ENCODE measurements at places on chromosomes 3 and 15. TPM values are rescaled to one million over a fixed set of nuclear protein-coding genes. Genes with fewer than 3 reads are reported as not detected.

- peaks cover 28% of the 10 kb centered on the region for H3K4me1 ChIP-seq
- no peaks in the 10 kb centered on the region for H3K27me3 ChIP-seq
- H3K36me3 ChIP-seq = no peaks in the 10 kb centered on the region
These were observed 183.8 kb upstream of the IL12A start for GRCh38 chr3:159804726-159805410.

DNA sequence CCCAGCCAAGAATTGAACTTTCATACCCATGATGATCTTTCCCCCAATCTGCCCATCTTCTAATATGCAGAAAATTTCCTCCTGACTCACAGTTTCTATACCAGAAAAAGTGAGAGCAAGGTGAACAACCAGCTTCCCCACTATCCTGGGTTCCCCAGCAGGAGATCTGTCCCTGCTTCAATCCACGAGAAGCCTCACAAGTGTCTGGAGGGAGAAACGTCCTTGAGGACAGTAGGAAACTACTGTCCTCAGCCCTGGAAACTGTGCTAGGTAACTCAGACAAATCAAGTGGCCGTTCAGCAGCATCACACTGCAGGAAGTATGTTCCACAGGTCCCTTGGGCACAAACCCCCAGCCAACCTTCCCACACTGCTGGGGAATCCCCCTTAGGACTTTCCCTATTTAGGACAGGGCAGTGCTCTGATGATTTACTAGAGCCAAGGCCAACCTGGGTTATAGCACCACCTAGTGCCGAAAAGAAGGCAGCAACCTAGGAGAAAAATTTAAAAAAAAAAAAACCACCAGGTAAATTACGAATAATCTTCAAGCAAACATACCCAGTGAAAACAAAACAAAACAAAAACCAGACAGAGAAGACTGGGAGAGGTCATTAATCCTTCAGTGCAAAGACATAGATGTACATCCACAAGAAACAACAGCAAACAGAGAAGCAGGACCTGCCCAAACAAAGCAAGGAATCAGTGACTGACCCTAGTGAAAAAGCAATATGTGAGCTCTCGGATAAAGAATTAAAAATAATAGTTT is 36.0 kb downstream of the MORC1 start:
- peak; percentile 14 for DNase-seq
- no peak overlapping the region for H3K4me3 ChIP-seq
- H3K27me3 ChIP-seq = no peaks in the 10 kb centered on the region
- no peaks in the 10 kb centered on the region for H3K4me1 ChIP-seq

DNA sequence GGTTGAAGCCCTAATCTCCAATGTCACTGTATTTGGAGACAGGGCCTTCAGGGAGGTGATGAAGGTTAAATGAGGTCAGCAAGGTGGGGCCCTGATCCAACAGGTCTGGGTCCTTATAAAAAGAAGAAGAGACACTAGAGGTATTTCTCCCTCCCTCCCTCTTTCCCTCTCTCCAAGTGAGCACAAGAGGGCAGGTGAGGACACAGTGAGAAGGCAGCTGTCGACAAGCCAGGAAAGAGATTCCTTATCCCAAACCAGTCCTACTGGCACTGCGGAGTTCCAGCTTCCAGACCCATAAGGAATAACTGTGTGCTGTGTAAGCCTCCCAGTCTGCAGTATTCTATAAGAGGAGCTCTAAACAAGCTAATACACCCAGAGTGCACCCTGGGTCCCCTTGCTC is 134.7 kb downstream of the ADAMTS17 start:
- DNase-seq = no peak
- H3K4me1 ChIP-seq = peaks cover 13% of the 10 kb centered on the region
- H3K27me3 ChIP-seq = no peaks in the 10 kb centered on the region
- H3K36me3 ChIP-seq = no peaks in the 10 kb centered on the region
- H3K4me3 ChIP-seq = no peak overlapping the region

- no peak overlapping the region for H3K4me3 ChIP-seq
- no peak for DNase-seq
- H3K27ac ChIP-seq = no peak overlapping the region
- no peaks in the 10 kb centered on the region for H3K4me1 ChIP-seq
These were observed 269.6 kb upstream of the ST8SIA2 start for GRCh38 chr15:92123962-92124656.

DNA sequence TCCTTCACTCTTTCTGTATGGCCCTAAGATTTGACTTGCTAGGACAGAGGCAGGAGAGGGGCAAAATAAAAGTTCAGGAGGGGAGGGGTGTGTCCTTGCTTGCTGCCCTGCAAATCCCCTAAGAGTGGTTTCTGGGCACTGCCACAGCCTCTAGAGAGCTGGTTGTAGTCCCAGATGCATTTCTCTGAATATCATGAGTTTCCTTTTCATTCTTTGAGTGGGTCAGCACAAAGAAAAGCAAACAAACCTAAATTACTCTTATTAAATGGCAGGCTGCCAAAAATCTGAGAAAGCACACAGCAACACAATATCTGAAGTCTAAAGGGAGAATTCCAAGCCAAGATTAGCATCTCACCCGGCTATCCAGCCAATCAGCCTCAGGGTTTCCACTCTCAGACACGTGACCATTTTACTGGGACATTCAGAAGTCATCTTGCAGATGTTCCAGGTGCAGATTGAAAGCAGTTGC is 919.3 kb downstream of the TUSC7 start:
- peak; percentile 65 for DNase-seq
- no peaks in the 10 kb centered on the region for H3K36me3 ChIP-seq
- H3K27ac ChIP-seq = no peak overlapping the region

- no peak for DNase-seq
- no peak overlapping the region for H3K27ac ChIP-seq
- H3K36me3 ChIP-seq = no peaks in the 10 kb centered on the region
- no peak overlapping the region for H3K4me3 ChIP-seq
- no peaks in the 10 kb centered on the region for H3K27me3 ChIP-seq
These were observed 38.9 kb upstream of the ALCAM start for GRCh38 chr3:105327662-105328337.

- no peak for DNase-seq
- H3K4me1 ChIP-seq = no peaks in the 10 kb centered on the region
- no peak overlapping the region for H3K27ac ChIP-seq
- no peak overlapping the region for H3K4me3 ChIP-seq
- H3K36me3 ChIP-seq = no peaks in the 10 kb centered on the region
These were observed 466.9 kb upstream of the MDFIC2 start for GRCh38 chr3:70779296-70779695.

GRCh38 chr3:48504051-48504946 is at the start of gene SHISA5:
SHISA5 (minus strand) TSS chr3:48504174; CDS start chr3:48504094, 80 bp downstream.
- H3K27me3 ChIP-seq = no peaks in the 10 kb centered on the region
- DNase-seq = peak; percentile 82
- H3K36me3 ChIP-seq = no peaks in the 10 kb centered on the region
- H3K4me1 ChIP-seq = no peaks in the 10 kb centered on the region

DNA sequence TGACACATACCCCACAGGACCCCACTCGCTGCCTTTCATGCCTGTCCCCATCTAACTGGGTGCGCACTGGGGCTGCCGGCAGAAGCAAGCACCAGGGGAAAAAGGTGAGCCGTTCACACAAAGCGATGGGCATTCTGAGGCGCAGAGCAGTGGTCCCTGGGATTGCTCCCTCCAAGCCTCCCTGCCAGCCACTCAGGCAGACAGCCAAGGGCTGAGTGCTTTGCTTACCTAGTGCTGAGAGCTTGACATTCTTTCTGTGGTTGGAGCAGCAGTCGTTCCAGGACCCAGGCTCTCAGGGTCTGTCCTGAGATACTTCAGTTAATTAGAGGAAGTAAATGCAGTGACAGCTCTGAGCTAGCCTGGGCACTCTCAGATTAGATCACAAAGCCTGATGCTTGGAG is 5.7 kb downstream of the ESYT3 start:
- no peak for DNase-seq
- H3K4me1 ChIP-seq = no peaks in the 10 kb centered on the region
- H3K27me3 ChIP-seq = peaks cover 3% of the 10 kb centered on the region
- no peak overlapping the region for H3K4me3 ChIP-seq
- H3K27ac ChIP-seq = no peak overlapping the region

- H3K4me1 ChIP-seq = peaks cover 7% of the 10 kb centered on the region
- H3K4me3 ChIP-seq = peak overlapping the region; percentile 96
- no peaks in the 10 kb centered on the region for H3K36me3 ChIP-seq
These were observed 486 bp downstream of the CDIN1 start for GRCh38 chr15:36579792-36580431.

ANKRD34C gene
- total RNA-seq = not detected

VPS8 gene
- total RNA-seq = 55.0 TPM
